ENCODE measurements at places on chromosomes 16 and 17.

- DNase-seq, result peak; percentile 5
Observed at GRCh38 chr16:64240586-64240985, 881.3 kb downstream of the CDH11 start.

DNA sequence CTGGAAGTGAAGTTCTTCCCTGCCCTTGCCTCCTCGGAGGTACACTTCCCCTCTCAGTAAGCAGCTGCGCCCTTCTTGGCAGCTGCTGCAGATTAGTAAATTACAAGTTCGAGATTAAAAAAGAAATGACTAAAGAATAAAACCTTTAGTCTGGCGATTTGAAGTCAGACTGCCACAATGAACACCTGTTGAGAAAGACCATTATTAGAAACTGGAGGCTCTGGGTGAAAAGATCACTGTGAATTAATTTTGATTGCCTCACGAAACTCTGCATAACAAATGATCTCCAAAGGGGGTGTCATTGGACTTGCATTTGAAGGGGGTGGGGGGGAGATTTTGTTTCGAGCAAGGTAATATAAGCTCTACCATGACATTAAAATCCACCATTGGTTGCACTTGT, 39.3 kb downstream of the SALL1 start:
- DNase-seq, result no peak

DNA sequence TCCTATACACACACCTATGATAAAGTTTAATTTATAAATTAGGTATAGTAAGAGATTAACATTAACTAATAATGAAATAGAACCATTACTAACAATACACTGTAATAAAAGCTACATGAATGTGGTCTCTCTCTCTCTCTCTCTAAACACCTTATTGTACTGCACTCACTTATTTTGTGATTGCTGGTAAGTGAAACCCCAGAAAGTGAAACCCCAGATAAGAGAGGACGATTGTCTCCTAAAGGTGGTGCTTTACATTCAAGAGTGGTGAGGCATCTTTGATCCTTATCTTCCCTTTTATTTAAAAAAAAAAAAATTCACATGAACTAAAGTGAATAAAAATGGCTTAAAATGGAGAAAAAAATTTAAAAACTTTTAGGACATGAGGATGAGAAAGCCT, 80.1 kb upstream of the TRAP1 start:
- DNase-seq, result no peak

DNA sequence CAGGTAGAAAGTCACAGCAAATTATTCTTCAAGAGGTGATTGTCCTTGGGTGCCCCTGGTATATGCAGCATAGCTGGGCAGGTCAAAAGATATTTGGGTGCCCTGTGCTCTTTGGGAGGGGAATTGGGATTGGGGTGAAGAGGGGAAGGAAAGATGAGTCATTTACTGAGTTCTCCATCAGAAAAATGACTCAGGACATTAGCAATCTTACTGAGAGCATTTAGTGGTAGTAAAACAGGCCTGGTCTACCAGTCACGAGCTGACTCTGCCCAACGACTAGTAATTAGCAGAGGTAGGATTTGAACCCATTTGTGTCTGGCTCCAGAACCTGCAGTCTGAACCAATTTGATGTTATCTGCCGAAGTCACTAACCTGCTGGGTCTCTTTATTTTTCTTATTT, 6.0 kb upstream of the GRIN2A start:
- no peak for DNase-seq

DNA sequence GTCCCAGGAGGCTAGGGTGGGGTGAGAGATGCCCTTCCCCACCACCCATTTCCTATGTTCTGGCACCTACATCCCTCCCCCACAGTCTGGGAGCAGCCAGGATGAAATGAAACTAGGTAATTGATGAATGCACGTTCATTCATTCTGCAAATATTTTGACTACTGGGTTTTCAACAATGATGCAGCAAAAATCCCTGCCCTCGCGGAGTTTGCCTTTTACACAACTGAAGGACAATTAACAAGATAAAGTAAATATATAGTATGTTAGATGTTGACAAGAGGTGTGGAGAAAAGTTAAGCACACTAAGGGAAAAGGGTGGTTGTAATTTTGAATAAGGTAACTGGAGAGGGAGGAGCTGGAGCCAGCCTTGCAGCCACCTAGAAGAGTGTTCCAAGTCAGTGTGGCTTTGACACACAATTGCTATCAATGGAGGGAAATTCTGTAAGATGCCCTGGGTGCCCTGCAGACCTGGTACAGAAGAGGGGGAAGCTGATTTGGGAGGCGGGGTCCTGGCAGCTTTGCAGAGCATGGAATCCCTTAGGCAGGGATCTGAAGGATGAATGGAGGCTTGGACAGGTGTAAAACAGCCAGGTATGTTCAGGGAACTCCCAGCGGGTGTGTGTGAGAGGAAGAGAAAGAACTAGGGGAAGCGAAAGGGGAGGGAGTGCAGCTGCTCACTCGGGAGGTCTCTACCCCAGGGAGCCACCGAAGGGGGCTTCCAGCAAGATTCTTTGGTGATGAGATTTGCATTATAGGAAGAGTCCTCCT, 2.5 kb downstream of the TMEM92 start:
- DNase-seq, result no peak

DNA sequence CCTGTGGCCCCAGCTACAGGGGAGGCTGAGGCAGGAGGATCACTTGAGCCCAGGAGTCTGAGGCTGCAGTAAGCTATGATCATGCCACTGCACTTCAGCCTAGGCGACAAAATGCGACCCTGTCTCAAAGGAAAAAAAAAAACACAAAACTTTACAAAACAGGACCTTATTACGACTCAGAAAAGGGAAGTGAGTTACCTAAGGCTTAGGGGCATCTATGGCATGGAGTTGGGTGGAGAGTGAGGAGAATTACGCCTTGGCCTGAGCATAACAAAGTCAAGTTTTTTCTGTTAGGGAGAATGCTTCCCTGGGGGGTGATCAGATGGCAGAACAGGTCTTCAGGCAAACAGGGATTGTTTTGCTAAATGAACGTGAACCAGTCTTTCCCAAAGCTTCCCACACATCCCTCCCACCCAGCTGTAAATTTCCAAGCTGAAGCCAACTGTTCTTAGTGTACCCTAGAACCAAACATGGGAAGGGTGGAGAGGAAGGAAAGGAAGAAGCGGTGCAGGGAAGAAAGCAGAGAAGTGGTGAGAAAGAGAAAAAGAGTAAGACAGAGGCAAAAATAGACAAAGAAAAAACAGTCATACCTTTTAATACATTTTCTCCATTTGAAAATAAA, 24.6 kb upstream of the TNRC6C start:
- no peak for DNase-seq

GRCh38 chr16:86367291-86368072, 142.8 kb upstream of the FOXF1 start:
- DNase-seq, result no peak

GRCh38 chr16:88050952-88051660, 99.9 kb downstream of the BANP start:
- no peak for DNase-seq

- DNase-seq, result peak; percentile 10
Observed at GRCh38 chr17:49290690-49291359, 60.2 kb upstream of the PHOSPHO1 start.

DNA sequence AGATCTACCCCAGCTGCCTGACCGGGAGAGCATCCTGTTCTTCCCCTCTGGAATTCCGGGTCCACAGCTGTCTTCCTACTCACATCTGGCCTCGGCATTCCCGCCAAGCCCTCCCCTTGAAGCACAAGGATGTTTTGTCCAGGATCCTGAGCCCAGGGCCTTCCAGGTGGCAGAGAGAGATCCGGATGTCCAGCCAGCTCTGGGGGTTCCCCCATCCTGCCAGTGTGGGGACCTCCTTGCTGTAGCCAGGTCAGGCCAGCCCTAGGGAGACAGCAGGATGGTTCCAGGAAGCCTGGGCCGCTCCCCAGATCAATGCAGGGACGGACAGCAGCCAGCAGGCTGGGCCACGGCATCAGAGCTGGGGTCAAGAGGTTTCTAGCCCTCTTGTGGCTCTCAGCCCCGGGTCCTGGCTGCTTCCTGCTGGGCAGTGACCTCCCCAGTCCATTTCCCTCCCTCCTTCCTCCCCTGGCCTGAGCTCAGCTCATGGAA, 55.3 kb downstream of the SOCS3 start:
- DNase-seq, result no peak

DNA sequence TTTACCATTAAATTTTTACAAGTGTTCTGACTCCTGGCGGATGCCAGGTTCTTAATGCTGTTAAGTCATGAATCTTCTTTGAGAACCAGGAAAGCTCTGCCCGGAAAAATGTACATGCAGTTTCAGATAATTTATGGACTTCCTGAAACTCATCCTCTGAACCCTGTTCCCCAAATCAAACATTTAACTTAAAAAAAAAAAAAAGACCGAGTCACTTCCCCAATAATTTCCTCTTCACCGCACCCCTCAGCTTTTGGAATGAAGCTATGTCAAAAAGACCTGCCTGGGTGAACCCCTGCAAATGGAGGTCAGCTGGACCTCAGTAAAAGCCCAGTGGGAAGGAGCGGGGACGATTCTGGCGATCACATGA, 15.0 kb downstream of the ZNF232 start:
- DNase-seq, result no peak

GRCh38 chr17:63189082-63189481, 223.0 kb downstream of the TANC2 start:
- peak; percentile 82 for DNase-seq

DNA sequence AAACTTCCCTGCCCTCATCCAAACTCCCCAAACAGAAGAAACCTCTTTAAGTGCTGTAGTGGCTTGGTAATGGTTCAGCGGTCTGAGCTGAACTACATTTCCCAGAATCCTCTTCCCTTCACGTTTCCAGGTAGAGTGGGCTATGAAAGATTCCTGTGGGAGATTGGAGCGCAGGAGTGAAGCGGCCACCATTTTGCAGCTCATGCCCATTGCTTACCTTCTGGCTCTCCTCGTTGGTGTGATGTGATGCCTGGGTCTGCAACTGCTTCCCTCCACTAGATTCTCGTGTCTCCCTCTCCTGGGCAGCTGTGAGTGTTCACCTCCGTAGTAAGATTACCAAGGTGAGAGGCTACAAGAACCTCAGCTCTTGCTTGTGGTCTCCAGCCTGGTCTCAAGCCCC, 82.1 kb downstream of the GPR139 start:
- DNase-seq, result no peak

DNA sequence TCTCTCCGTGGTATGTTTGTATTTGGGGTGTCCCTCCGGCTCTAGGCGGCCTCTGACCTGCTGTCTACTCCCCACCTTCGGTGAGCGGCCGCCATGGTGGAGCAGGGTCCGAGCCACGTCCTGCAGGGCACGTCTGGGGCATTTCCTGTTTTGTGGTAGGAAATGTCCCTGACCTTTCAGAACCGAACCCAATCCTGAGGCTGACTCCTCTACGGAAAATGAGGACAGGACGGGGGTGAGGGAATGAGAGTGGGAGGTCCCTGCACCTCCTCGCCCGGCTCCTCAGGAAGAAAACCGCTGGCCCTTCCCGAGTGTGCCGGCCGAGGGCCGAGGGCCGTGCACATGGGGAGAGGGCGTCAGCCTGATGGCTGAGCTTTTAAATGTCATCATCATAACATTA, 45.8 kb downstream of the WDR45B start:
- DNase-seq, result no peak

GRCh38 chr16:88781140-88782077, 3.6 kb downstream of the PIEZO1 start:
- no peak for DNase-seq

DNA sequence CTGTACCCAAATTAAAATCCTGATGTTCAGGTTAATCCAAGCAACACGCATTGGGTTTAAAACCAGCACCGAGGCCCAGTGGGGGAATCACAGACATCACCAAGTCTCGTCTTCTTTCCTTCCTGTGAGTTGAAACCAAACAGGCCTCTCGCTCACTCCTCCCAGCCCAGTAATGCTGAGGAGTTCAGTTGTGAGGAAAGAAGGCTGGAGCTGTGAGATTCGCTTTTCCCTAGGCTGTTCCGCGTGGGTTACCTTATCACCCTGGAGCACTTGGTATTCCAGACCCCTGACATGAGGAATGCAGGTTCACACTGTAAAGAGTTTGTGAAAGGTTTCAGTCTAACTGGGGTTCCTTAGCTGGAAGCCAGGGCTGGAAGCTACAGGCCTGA, 20.8 kb downstream of the CIBAR2 start:
- DNase-seq, result no peak

DNA sequence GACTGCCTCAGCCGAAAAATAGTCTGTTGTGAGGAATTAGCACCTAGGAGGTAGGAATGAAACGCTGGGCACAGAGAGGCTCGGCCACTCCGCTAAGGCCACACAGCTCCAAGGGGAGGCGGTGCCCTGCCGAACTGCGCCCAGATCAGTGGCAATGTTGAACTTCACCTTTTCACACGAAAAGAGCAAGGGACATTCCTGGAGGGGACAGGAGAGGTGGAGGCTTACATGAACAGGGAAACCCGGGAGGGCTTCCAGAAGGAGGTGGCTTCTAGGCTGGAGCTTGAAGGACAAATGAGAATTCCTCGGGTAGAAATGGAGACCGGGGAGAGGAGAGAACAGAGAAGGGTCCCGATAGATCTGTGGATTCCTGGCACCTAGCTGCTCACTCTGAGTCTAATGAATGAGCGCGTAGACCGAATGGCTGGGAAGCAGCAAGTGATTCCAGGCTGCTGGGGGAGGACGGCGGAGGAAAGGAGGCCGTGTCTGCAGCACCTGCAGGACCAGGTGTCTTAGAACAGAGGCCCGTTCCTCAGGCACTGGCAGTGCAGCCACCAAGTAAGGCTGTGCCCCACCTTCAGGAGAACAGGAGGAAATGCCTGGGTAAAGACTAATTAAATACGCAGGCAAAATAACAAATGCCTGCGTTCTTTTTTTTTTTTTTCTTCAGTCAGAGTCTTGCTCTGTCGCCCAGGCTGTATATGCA, 722 bp upstream of the SLC38A10 start:
- peak; percentile 32 for DNase-seq

- DNase-seq, result no peak
Observed at GRCh38 chr16:59655031-59655430, 920.9 kb upstream of the GOT2 start.

- DNase-seq, result peak; percentile 64
Observed at GRCh38 chr17:67289181-67289876, 44.3 kb upstream of the HELZ start.

GRCh38 chr17:33324736-33325135, 31.6 kb upstream of the ASIC2 start:
- no peak for DNase-seq

DNA sequence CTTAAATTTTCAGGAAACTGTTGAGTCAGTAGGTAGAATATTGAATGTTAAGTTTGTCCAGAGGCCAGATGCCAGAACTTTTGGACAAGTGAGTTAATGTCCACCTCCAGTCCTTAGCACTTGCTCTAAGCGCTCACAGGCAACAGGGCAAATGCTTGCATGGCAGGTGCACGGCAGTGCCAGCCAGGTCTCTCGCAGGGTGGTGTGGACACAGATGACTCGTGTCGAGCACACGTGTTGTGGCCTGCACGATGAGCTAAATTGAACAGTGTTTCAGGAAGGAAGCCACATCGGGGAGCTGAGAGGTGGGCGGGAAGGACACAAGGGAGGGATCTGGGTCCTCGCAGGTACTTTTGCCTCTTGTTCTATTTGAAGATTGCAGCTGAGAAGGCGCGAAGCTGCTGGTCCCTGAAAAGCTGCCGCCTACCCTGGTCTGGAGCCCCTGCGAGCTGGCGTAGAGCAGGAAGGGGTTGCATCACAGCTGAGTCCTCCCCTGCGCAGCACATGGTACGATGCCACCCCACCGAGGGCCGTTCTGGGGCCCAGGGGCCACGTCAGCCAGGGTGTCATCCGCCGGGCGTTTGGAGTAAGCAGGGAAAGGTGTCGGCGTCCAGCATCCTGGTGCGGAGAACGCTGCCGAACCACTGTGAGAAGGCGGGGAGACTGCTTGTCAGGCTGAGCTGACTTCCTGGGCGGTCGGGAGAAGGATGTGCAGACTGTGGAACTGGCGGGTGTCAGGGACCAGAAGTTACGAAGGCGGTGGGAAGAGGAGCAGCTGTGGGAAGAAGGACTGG, 6.3 kb downstream of the RAB40C start:
- no peak for DNase-seq

Measured in fibroblast of lung (primary cell).